ENCODE measurements at places on chromosomes 1 and 21.
A peak's percentile ranks its signal among the peaks of the same experiment; 100 is the strongest.

- no peak for DNase-seq
These were observed 41.7 kb downstream of the FMO4 start for GRCh38 chr1:171355727-171356126.

GRCh38 chr1:202807451-202807925 lies 733 bp downstream of the KDM5B start:
- DNase-seq = peak; percentile 4

DNA sequence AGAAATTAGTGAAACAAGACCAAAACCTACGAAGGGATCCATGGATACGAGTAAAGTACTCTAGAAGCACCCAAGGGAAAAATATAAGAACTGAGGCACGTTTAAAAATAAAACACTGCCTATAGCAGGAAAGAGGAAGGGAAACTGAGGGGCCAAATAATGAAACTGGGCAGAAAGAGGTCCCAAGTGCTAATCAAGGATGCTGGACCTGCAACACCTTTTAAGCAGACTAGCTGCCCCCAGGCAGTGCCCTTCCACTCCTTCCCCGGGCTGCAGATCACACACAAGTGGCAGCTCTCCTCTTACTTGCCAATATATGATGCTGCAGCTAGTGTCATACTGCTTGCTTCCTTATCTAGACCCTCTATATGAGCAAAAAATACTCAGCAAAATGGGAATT lies 7.6 kb upstream of the OTUD7B start:
- DNase-seq = no peak

DNA sequence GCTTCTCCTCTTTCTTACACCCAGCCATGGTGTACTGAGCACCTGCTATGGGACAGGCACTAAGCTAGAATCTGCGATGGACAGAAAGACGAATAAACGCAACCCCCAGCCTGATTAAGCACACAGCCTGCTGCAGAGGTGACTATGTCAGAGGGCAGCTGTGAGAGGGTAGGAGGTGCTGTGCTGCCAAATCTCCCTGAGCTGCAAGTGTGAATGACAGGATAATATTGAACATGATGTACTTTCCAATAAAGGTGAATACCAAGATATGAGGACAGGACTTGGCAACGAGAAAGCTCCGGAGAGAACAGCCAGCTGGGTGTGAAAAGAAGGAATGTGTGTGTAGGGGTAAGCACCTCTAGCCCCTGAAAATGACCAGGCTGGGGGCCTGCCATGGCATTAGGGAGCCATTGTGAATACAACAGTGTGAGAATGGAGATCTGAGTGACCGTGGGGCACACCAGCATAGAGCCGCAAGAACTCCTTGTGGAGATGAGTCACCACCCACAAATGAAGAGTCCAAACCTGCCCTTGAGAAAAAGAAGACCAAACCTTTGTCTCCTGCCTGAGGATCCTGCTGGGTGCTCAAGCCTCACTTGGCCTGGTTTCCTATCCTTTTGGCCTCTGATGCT lies 83.0 kb upstream of the ATF3 start:
- DNase-seq = no peak

- DNase-seq = no peak
These were observed 73.4 kb upstream of the PGBD5 start for GRCh38 chr1:230499496-230499895.

DNA sequence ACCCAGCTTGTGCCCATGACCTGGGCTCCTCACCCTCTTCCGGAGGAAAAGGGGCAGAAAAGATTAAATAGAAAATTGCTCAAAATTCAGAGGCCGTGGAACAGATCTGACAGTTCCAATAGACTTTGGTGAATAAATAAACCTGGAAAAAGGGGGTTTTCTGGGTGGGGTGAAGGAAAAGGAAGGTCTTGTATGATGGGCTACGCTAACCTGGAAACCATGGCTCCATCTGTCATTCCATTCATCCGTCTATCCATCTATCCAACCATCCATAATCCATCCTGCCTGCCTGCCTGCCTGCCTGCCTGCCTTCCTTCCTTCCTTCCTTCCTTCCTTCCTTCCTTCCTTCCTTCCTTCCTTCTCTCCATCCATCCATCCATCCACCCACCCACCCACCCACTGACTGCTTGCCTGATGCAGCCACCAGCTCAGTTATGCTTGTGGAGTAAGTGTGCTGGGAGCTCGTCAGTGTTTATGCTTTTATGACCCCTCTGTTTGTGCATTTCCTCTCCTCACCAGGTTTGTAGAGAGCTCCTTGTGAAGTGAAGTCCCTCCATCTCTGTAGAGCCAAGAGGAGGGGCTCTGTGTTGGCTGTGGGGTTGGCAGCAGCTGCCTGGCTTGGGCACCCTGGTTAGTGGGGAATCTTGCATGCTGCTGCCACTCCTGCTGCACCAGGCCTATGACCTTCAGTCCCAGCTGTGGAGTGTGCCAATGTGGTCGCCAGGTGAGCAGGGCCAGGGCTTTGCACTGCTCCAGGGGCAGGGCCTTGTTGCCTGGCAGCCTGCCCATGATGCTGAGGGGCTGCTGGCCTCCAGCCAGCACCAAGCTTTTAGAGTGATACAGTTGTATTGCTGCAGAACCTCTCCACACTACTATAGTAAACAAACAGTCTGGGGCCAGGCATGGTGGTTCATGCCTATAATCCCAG lies 16.0 kb upstream of the POU3F1 start:
- no peak for DNase-seq
